ENCODE measurements at places on chromosomes 1 and 21.

GRCh38 chr1:177890479-177890878, 79.4 kb downstream of the SEC16B start:
- no peak for DNase-seq

DNA sequence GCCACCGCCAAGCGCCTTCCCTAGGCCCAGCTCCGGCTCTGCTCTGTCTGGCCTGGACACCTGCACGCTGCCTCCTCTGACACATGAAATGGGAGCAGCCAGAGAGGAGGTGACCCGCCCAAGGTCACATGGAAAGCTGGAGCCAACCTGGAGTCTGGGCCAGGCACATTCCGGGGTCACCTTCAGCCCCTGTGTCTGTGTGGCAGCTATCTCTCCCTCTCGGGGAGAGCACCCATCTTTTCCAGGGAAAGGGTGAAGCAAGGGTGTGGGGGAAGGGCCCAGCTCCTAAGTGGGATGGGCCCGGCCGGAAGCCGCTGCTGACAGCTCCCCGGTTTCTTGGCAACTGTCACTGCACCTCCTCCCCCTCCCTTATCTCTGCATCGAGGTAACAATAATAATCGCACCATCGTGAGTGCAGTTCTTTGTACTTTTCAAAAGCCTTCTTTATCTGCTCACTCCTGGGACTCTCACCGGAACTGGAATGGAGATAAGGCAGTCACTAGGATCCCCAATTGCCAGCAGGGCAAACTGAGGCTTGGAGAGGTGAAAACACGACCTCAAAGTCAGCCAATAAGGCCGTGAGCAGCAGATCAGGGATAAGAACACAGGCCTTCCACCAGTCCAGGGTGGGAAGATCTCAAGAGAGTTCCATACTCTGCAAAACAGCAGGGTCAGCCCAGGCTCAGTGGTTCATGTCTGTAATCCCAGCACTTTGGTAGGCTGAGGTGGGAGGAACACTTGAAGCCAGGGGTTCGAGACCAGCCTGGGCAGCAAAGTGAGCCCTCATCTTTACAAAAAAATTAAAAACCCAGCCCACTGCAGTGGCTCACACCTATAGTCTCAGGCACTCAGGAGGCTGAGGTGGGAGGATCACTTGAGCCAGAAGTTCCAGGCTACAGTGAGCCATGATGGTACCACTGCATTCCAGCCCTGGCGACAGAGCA, 36.9 kb downstream of the RAP1GAP start:
- DNase-seq, result no peak

- DNase-seq, result no peak
Measured at GRCh38 chr1:177934461-177934860, 35.4 kb downstream of the SEC16B start.

GRCh38 chr1:11571906-11572616, 82.2 kb downstream of the FBXO2 start:
- no peak for DNase-seq

Measured in right hindlimb (tissue), 1 donor.